ENCODE measurements at places on chromosomes 11 and 22.

- no peak for DNase-seq
Observed at GRCh38 chr22:36643033-36643432, 60.5 kb downstream of the CACNG2 start.

- DNase-seq, result no peak
Observed at GRCh38 chr22:37544955-37545702, 15.2 kb upstream of the CDC42EP1 start.

DNA sequence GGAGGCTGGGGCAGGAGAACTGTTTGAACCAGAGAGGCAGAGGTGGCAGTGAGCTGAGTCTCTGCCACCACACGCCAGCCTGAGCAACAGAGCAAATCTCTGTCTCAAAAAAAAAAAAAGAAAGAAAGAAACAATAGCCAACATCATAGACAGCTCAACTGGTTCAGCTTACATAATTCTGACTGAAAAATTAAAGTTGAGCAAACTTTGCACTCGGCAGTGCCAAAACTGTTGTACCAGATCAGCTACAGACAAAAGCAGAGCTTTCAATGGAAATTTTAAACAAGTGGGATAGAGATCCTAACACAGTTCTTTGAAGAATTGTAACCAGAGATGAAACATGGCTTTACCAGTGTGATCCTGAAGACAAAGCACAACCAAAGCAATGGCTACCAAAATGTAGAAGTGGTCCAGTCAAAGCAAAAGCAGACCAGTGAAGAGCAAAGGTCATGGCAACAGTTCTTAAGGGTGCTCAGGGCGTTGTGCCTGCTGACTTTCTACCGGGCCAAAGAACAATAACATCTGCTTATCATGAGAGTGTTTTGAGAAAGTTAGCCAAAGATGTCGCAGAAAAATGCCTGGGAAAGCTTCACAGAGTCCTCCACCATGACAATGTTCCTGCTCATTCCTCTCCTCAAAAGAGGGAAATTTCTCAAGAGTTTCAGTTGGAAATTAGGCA, 59.3 kb downstream of the TTC28 start:
- DNase-seq, result no peak

DNA sequence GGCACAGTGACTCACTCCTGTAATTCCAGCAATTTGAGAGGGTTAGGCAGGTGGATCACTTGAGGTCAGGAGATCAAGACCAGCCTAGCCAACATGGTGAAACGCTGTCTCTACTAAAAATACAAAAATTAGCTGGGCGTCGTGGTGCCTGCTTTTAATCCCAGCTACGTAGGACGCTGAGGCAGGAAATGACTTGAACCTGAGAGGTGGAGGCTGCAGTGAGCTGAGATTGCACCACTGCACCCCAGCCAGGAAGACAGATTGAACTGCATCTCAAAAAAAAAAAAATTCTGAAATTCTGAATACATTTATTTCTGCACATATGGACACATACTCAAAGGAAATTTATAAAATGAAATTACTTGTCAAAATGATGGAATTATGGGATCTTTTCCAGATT, 103.2 kb downstream of the GRIA4 start:
- DNase-seq, result no peak

DNA sequence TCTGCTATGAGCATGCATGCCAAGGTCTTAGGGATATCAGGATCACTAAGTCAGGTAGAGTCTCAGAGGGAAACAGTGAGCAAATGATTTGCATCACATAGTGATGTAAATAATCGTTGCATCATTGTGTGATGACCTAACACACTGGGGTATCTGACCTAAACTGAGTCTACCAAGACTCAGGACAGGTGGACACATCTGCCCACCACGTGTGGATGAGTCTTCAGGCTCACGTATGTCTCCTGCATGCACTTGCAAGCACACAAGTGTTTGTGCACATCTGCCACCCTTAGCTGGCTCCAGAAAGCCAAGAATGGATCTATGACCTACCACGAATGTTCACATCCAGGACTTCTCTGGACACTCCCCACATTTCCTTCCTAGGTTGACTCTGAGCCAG, 111.2 kb downstream of the FEZ1 start:
- no peak for DNase-seq

- DNase-seq, result no peak
Observed at GRCh38 chr11:75195167-75195962, 44.5 kb downstream of the SLCO2B1 start.

- no peak for DNase-seq
Observed at GRCh38 chr11:118264569-118265465, 720 bp upstream of the MPZL2 start.

GRCh38 chr11:113805640-113806039, 26.0 kb downstream of the CLDN25 start:
- no peak for DNase-seq

- no peak for DNase-seq
Observed at GRCh38 chr11:95066716-95067038, at the start of gene SRSF8. Gene SRSF8 (plus strand): TSS chr11:95066919. CDS start chr11:95067227, 308 bp downstream.

Data from activated T-helper 9 cell treated with anti-CD3 and anti-CD28 coated beads, Interleukin-2, amount 50 U/mL, for 16 hours (primary cell).